ENCODE measurements at places on chromosomes 6 and 20.

DNA sequence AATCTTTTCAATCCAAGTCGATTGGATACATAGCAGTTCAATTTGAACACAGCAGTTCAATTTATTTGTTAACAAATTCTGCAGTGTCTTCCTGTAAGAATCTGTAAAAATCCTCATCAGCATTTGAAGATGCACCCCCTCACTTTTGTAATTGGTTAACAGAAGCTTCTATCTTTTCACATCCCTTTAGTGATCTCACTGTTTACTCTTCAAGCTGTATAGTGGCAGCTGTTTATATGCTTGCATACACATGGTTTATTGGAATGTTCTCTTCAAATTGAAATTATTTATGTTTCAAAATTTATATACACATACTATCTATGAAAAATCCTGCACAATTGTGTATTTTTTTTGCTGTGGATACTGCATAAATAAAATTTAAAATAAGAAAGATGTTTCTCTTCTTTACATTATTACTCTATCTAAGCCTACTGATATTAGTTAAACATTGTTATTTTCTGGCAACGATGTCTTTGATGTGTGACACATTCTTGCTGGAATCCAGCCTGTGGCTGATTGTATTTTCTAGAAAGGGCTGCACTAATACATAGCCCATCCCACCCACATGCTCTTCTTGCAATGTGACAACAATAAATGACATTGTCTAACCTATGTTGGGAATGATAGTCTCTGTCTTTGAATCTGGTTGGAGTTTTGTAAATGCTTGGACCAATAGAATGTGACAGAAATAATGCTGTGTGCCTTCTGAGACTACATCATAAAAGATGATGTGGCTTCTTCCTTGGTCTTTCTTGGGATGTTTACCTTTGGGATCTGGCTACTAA is 573.0 kb downstream of the CD109 start:
- DNase-seq, result no peak

DNA sequence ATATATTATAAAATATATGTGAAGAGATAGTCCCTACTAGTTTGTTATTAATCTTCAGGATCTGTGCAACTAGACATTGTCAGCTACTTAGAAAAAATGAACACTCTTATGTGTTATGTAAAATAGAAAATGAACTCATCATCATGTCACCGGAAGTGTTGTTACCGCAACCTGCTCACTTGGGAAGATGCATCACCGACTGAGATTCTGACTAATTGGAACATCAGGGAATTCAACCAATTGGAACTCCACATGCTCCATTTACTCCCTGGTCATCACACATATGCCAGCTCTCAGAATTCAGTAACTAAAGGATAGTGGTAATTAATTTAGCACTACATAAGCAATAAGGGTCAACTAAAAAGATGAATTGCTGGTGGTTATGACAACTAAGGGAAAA is 16.7 kb upstream of the B3GAT2 start:
- DNase-seq, result no peak

DNA sequence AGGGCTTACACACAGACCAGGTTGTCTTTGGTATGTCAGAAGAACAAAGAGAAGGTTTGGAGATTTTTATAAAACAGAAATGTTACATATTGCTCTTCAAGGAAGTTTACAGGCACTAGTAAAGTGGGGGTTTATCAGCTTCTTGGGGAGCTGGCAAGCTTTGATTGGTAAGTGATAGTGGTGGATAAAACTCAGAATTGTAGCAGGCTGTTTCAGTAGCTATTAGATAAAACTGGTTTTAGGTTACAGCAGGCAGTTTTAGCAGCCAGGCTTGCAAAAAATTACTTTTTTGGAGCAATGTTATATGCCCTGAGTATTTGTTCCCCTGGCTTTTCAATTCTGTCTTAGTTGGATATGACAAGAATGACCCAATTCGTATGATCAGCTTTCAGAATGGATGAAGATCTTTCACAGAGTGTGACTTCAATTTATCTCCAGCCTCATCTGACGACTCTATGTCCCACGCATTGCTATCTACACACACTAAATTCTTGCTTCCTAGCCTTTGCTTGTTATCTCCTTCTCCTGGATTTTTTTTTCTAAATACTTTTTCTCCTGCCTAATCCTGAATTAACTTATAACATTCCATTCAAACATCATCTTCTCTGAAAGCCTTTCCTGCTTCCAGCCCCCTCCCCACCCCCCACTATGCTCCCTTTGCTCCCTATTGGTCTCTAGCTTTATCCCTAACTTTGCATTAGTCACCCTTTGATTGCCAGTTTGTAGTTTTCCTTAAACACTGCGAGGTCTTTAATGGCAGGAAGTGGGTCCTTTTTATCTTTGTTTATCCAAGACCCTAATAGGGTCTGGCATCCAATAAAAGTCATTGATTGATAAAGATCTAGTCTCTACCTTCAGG is 1.0 kb upstream of the TOMM34 start:
- DNase-seq, result no peak

- no peak for DNase-seq
Observed at GRCh38 chr20:25571240-25571639, 14.1 kb downstream of the NINL start.

DNA sequence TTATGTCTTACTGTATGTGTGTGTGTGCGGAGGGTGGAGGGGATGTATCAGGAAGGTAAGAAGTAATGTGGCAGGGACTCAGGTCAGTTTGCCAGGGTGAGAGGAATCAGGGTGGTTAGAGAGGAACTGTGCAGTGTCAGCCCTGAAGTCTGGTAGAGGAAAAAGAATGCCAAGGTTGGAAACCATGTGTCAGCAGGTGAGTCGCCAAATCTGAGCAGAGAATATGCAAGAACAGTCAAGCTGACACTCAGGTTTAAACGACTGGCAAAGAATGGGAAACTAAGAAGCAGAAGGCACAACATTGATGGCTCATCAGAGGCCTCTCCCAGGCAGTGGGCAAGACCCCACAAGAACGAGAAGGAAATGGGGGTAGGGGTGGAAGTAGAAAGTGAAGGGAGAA is 107.5 kb upstream of the TBX18 start:
- no peak for DNase-seq

GRCh38 chr6:30875244-30876038 is 8.9 kb upstream of the DDR1 start:
- DNase-seq, result no peak

DNA sequence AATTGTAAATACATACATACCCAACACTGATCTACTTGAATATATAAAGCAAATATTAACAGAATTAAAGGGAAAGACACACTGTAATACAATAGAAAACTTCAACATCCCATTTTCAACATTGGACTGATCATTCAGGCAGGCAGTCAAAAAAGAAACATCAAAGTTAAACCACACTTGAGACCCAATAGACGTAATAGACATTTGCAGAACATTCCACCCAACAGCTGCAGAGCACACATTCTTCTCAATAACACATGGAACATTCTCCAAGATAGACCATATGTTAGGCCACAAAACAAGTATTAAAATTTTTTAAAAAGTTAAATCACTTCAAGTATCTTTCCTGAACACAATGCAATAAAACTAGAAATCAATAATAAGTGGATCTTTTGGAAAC is 698.2 kb downstream of the COL12A1 start:
- no peak for DNase-seq

- DNase-seq, result no peak
Observed at GRCh38 chr20:17488916-17489600, 42.1 kb downstream of the BFSP1 start.

DNA sequence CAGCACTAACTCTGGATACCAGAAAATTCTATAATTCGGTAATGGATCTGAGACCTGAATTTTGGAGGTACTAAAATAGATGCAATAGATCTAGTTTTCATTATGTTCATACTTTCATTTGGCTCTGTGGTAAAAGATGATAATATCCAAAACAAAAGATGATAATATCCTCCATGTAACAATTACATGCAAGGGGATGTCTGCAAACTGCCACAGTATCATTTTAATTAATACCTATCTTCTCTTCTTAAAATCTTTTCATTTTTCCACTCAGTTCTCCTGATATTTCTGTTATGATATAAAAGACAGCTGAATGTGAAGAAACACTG is 15.6 kb downstream of the BTN2A1 start:
- no peak for DNase-seq

- DNase-seq, result no peak
Observed at GRCh38 chr6:27081931-27082330, 165.6 kb upstream of the PRSS16 start.

GRCh38 chr6:169051371-169051770 is 202.3 kb downstream of the THBS2 start:
- no peak for DNase-seq

DNA sequence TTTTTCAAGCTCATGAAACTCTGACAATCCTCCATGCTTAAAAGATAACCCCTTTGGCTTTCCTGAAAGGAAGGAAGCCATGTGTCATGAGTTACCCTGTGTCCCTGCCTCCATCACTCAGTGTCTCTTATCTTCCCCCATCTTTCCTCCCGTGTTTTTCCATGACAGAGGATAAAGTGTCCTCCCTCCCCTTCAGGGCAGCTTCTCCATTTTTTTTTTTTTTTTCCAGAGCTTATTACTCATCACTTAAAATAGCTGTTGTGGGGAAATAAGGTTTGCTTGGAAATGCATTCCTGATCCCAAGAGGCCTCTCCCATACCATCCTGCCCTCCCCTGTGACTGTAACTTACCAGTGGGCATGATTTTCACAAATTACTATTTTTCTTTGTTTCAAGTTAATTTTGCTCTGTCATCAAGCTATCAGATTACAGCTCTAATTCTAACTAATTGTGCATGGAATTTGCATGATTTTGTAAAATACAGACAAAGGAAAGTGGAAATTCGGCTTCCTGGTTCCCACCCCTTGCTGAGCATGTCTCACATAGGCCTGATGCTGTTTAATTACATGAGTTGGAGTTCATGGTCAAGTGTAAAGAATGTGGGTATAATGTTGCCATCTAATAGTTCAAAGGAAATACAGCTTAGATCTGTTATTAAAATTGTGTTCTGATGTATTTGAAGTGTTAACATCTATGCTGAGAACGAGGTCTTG is 614.5 kb upstream of the FLRT3 start:
- DNase-seq, result no peak

DNA sequence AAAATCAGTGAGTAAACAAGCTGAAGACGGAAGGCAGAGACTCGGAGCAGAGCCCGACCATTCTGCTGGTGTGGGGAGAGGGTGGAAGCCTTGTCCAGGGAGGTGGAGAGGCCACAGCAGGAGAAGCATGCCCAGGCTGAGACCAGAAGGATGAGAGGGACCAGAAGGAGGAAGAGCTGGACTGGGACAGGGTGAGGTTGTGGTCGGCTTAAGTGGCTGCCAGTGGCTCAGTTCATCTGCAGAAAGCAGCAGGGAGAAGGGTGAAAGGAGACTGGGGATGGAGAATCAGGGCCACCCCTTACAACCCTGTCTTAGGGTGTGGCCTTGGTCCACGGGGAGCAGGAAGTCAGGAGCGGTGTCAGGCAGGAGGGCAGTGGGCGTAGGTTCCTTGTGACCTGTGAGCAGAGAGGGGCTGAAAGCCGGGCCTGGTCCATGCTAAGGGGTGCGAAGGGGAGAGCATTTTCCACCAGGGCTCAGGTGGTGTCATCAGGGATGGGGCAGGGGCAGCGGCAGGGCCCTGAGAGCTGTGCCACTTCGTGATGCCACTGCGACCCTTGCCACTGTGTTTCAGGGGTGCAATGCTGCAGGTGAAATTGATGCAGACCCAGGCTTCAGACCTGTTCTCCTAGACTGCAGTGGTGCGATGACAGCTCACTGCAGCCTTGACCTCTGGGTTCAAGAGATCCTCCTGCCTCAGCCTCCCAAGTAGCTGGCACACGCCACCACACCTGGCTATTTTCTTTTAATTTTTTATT is 81.1 kb downstream of the TTLL2 start:
- no peak for DNase-seq

DNA sequence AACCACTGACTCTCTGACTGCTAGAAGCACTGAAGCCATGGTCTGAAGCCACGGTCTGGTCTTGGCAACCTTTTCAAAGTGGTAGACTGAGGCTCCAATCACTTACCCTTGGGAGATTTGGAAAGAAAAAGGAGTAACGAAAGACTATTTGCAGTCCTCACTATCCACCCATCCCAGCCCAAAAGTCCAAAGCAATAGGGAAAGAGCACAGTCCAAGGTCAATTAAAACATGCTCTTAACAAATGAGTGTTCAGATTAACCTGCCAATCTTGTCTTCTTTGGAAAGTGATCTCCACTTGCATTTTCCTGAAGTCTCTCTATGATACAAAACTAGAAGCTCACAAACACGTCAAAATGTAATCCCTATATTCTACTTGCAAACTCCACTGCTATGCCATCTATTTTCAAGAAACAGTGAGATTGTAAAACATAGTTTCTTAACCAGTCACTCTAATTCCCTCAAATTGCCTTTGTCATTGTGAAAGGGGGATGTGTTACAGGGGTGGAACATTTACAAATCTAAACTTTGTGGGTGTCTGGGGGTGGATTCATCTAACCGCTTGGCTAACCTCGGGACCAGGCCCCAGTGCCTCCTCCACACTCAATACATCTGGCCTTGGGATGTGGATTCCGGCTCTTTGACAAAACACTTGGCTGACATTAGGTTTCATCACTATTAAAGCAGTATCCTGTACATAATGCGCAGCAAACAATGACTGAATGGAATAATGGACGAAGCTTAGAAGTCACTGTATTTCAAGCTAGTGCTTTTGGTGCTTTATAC is 56.4 kb downstream of the B4GALT5 start:
- DNase-seq, result no peak

- DNase-seq, result no peak
Observed at GRCh38 chr6:18561037-18561750, 174.0 kb downstream of the RNF144B start.

- DNase-seq, result no peak
Observed at GRCh38 chr6:122676146-122676545, 65.9 kb downstream of the PKIB start.

GRCh38 chr6:152091201-152091600 is 283.7 kb downstream of the ESR1 start:
- no peak for DNase-seq

DNA sequence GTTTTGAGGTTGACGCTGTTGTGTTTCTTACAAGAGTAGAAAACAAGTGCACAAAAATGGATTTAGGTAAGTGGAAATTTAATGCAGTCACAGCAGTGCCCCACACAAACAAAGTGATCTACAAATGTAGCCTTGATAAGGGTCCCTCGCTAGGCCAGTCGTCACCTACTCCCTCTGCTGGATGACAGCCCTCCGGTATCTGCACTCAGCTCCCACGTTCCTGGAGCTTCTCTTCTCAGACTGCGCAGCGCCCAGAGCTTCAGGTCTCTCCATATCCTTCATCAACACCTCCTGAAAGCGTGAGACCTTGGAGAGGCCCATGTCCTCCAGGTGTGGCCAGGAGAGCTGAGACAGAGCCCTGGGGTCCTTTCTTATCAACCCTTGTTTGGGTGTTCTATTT is 58.3 kb upstream of the MAP3K4 start:
- DNase-seq, result no peak

GRCh38 chr6:29008089-29008488 is 3.0 kb upstream of the ZNF311 start:
- no peak for DNase-seq

GRCh38 chr6:47631797-47632196 is 66.6 kb upstream of the ADGRF4 start:
- DNase-seq, result no peak

Data from activated T-cell treated with anti-CD3 and anti-CD28 coated beads, Interleukin-2, amount 50 U/mL, for 48 hours (primary cell).